CD8-positive, alpha-beta memory T cell (primary cell): ENCODE measurements at places on chromosomes 6 and 20. TPM values are rescaled to one million over a fixed set of nuclear protein-coding genes. Genes with fewer than 3 reads are reported as not detected.

DNA sequence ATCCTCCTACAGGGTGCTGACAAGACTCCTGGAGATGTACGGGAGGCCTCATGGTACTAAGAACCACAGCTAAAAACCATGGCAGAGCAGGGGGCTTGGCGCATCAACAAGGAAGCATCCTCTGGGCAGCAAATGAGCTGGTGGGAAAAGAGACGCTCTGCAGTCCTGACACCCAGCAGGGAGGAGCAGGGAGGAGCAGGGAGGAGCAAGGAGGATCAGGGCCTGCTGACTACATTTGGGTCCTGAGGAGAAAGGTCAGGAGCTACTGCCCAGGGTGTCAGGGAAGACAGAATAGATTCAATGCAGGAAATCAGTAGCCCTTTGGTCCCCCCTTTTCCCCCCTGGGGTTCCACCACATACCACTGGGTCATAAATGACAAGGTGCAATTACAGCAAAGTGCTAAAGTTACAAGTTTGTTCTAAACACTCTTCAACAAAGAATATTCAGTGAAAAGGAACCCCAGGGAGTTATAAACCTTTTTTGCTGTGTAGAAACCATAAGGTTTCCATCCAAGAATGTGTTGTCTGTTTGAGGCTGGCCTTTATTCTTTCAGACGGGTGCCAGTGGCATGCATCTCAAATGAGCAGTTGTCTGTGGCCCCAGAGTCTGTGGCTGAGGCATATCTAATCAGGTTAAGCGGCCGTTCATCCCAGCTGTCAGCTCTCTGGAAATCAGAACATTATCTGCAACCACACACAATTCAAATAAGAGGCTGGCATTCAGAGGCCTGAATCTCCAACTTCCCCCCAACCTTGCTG, 325.0 kb downstream of the CDC5L start:
- H3K36me3 ChIP-seq = no peaks in the 10 kb centered on the region
- no peaks in the 10 kb centered on the region for H3K4me1 ChIP-seq
- H3K4me3 ChIP-seq = no peak overlapping the region
- H3K27ac ChIP-seq = no peak overlapping the region

- H3K4me1 ChIP-seq = no peaks in the 10 kb centered on the region
- no peak overlapping the region for H3K4me3 ChIP-seq
- H3K36me3 ChIP-seq = no peaks in the 10 kb centered on the region
- no peaks in the 10 kb centered on the region for H3K27me3 ChIP-seq
Measured at GRCh38 chr6:122072014-122072647, 327.3 kb upstream of the HSF2 start.

The ATRN gene
- total RNA-seq = 11.2 TPM

DNA sequence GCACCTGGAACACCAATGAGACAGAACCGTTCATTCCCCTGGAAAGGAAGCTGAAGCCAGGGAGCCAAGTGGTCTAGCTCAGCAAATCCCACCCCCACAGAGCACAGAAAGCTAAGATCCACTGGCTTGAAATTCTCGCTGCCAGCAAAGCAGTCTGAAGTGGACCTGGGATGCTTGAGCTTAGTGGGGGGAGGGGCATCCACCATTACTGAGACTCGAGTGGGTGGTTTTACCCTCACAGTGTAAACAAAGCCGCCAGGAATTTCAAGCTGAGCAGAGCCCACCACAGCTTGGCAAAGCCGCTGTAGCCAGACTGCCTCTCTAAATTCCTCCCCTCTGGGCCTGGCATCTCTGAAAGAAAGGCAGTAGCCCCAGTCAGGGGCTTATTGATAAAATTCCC, 53.1 kb downstream of the KIF16B start:
- H3K4me1 ChIP-seq = no peaks in the 10 kb centered on the region
- DNase-seq = no peak
- no peaks in the 10 kb centered on the region for H3K36me3 ChIP-seq
- H3K27ac ChIP-seq = no peak overlapping the region
- H3K27me3 ChIP-seq = no peaks in the 10 kb centered on the region

GRCh38 chr20:19492687-19493336, 265.2 kb upstream of the RIN2 start:
- H3K4me1 ChIP-seq = no peaks in the 10 kb centered on the region
- no peak for DNase-seq
- no peaks in the 10 kb centered on the region for H3K27me3 ChIP-seq
- no peak overlapping the region for H3K4me3 ChIP-seq
- no peaks in the 10 kb centered on the region for H3K36me3 ChIP-seq

- no peak for DNase-seq
- H3K4me1 ChIP-seq = no peaks in the 10 kb centered on the region
- no peak overlapping the region for H3K27ac ChIP-seq
- H3K27me3 ChIP-seq = no peaks in the 10 kb centered on the region
Measured at GRCh38 chr6:150258381-150258780, 110.4 kb upstream of the IYD start.

GRCh38 chr20:31689141-31689540, 33.5 kb downstream of the BCL2L1 start:
- no peak for DNase-seq
- H3K4me3 ChIP-seq = no peak overlapping the region
- H3K27me3 ChIP-seq = no peaks in the 10 kb centered on the region

The SYCP2 gene
- total RNA-seq = 3.8 TPM

- H3K4me3 ChIP-seq = no peak overlapping the region
- no peaks in the 10 kb centered on the region for H3K4me1 ChIP-seq
- H3K36me3 ChIP-seq = peaks cover 11% of the 10 kb centered on the region
- DNase-seq = no peak
- no peak overlapping the region for H3K27ac ChIP-seq
Measured at GRCh38 chr6:136607204-136607931, 57.1 kb upstream of the MAP7 start.

DNA sequence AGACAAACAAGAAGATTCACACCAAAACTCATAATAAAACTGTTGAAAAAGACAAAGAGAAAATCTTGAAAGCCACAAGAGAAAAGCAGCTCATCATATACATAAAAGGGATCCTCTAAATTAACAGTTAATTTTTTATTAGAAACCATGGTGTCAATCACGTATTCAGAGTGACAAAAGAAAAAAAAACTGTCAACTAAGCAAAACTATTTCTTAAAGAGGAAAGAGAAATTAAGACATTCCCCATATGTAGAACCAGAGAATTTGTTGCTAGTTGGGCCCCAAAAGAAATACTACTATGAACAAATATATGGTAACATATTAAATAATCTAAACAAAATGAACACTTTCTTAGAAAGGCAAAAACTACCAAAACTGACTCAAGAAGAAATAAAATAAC, 74.3 kb upstream of the TENT5A start:
- no peaks in the 10 kb centered on the region for H3K4me1 ChIP-seq
- no peak overlapping the region for H3K4me3 ChIP-seq
- DNase-seq = no peak
- H3K36me3 ChIP-seq = no peaks in the 10 kb centered on the region
- no peaks in the 10 kb centered on the region for H3K27me3 ChIP-seq
- H3K27ac ChIP-seq = no peak overlapping the region

DNA sequence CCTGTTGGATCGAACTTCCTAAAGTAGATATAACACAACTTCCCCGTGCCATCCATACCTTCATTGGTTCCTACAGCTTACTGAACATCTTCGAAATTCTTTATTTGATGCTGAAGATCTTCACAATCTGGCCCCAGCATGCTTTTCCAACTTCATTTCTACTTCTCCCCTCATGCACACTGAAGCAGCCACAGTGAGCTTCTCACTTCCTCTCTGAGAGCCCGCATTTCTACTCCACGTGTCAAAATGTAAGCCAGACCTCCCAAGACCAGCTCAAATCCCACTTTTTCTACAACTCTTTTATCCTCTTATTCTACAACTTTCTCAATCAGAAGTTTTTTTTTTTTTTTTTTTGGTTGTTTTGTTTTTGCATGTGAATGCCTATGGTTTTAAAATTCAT, 254.7 kb downstream of the GMPR start:
- H3K36me3 ChIP-seq = no peaks in the 10 kb centered on the region
- DNase-seq = no peak
- H3K27ac ChIP-seq = no peak overlapping the region

DNA sequence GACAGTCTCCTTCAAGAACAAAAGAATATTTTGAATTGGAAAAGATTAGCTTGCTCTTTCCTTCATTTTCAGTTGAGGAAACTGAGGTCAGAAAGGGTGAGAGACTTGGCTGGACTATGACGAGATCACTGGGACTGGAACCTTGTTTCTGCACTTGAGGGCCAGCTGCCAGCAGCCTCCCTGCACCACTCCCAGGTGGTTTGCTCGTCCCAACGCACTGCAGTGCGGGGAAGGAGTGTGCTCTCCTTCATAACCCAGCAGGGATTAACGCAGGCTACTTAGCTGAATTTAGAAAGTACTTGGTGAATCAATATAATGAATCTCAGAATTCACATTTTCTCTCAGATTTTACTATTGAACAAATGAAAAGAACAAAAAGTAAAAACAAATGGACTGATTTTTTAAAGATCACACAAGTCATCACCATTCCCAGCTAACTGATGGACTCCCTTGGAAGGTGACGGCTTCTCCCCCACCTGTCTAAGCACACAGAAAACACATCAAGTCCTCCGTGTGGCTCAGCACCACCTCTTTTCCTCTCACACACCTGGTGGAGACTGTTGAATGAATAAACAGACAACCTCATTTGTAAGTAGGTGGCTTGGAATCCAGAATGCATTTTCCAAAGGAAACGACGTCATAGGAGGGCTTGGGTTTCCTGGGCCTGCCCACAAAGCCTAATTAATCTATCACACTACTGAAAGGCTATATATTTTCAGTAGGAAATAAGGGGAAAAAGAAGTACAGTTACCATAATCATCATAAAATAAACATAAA, 121.0 kb downstream of the QRSL1 start:
- H3K27ac ChIP-seq = no peak overlapping the region
- no peak for DNase-seq
- H3K4me1 ChIP-seq = no peaks in the 10 kb centered on the region
- peaks cover 2% of the 10 kb centered on the region for H3K27me3 ChIP-seq
